ENCODE measurements at places on chromosomes 2 and 18.

GRCh38 chr18:47748847-47749599 lies 181.4 kb downstream of the SMAD2 start:
- DNase-seq: peak; percentile 76

GRCh38 chr2:59082657-59083056 lies 841.5 kb upstream of the FANCL start:
- no peak for DNase-seq

DNA sequence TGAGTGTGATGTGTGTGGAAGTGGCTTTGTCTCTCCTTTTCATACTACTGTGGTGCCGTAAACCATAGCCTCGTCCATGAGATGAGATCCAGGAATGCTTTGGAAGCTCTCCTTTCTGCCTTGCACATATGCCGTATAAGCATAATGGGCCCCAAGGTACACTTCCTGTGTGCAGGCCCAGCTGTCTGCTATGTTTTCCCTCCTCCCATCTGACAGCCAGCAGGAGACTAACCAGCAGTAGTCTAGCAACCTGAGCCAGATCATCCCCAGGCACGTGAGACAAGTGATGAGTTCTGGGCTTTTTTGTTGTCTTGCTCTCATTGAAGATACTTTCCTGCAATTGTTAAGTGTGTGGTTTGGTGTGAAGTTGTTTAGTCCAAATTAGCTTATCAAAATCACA lies 555.5 kb upstream of the LRRTM4 start:
- no peak for DNase-seq

GRCh38 chr18:25982961-25983360 lies 107.5 kb downstream of the SS18 start:
- no peak for DNase-seq

- DNase-seq: peak; percentile 56
These were observed 479.7 kb downstream of the PARD3B start for GRCh38 chr2:205024822-205025518.

GRCh38 chr18:37577051-37577611 lies 11.5 kb upstream of the CELF4 start:
- no peak for DNase-seq

DNA sequence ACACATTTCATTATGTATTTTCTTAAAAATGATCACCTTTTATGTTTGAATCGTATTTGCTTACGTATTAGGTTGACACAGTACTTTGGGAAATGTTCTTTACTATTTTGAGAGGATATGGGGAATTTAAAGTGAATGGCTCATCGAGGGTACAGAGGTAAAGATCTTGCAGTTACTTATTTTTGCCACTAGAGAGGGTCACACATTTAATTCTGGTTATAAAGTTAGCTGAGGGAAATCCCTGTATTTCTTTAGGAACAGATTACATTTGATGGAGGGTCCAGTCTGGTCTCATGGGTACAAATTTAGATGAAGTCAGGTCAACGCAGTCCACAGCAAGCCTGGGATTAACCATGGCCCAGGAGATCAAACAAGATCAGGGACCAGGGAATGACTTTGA lies 24.5 kb downstream of the DYNC2LI1 start:
- DNase-seq: no peak

GRCh38 chr2:157662401-157662800 lies 33.7 kb upstream of the ACVR1C start:
- no peak for DNase-seq

DNA sequence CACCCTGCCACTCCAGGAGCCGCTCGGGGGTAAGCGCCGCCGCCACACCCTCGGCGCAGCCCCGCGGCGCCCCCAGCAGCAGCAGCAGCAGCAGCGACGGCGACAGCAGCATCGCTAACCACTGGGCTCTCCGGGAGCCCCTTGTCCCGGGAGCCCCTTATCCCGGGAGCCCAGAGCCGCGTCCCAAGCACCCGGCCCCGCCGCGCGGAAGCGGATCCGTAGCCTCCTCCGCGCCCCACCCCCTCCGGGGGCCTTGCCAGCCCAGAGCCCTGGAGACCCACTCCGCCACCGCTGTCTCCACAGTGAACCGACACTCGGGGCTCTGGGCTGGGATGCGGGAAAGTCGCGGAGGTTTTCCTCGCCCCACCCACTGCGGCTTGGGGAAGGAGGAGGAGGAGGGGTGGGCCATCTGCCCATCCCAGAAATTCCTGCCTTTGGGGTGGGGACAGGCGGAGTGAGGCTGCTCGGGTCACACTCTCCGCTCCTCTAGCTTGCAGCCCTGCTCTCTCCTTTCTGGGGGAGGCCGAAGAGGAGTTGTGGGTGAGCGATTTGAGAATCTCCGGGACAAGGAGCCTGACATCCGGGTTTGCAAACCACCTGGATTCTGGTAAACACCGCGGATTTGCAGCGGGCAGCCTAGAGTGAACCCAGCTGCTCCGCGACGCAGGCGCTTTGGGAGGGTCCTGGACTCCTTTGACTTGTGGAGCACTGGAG lies at the start of gene PLA2R1:
PLA2R1 (minus strand) TSS at position 324 of the 714 bp plus-strand sequence; CDS start at position 112, 212 bp downstream.
- no peak for DNase-seq

- peak; percentile 55 for DNase-seq
These were observed 139.7 kb downstream of the HRH4 start for GRCh38 chr18:24600076-24600654.

DNA sequence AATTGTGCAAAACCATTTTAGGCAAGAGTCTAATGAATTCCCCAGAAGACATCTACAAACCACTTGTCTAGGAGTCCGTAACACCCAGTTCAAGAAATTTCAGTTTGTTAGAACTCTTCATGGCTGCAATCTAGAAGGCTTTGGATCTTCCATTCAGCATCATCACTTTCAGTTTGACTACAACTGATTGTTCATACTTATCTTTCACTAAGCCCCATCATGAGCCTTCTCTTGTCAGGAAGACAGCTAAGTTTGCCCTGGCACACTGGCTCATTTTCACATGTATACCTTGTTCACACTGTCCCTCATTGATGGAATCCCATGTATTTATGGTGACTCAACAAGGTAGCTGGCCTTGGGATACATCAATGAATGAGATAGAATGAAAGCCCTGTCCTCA lies 898.4 kb upstream of the CELF4 start:
- DNase-seq: no peak

- DNase-seq: no peak
These were observed 85.3 kb upstream of the ITGA6 start for GRCh38 chr2:172342078-172342477.

GRCh38 chr18:54975598-54975997 lies 16.3 kb upstream of the CCDC68 start:
- no peak for DNase-seq

- DNase-seq: no peak
These were observed 103.3 kb downstream of the PLA2R1 start for GRCh38 chr2:159959136-159959535.

- no peak for DNase-seq
These were observed 93.3 kb upstream of the ALKAL2 start for GRCh38 chr2:381181-381580.

DNA sequence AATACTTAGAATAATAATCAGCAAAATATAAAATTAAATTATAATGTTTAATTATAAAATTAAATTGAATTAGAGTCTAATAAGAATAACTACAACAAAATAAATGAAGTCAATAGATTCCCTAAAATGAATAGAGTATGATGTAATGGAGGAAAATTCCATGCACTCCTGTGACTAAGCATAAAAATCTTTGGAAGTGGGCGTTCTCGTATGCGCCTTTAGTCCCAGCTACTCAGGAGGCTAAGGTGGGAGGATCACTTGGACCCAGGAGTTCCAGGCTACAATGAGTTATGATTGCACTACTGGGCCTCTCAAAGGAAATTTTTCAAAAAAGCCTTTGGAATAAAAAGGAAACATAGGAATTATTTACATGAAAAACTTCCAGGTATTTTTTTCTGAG lies 955.4 kb upstream of the POU3F3 start:
- no peak for DNase-seq

DNA sequence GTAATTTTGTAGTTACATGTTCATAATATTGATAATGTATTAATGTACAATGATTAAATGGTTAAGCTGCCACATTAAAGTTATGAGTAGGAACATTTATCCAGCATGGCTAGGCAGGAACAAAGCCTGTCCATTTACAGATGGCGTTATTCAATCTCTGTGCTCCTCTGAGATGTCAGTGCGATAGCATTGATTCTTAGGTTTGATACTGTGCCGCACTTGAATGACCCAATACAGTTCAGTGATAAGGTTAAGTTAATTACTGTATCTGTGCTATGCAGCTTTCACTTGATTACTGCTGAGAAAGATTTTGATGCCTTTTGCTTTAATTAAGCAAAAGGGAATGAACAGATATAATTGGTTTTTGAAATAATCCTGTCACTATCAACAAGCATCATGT lies 111.8 kb downstream of the ZNF407 start:
- no peak for DNase-seq

DNA sequence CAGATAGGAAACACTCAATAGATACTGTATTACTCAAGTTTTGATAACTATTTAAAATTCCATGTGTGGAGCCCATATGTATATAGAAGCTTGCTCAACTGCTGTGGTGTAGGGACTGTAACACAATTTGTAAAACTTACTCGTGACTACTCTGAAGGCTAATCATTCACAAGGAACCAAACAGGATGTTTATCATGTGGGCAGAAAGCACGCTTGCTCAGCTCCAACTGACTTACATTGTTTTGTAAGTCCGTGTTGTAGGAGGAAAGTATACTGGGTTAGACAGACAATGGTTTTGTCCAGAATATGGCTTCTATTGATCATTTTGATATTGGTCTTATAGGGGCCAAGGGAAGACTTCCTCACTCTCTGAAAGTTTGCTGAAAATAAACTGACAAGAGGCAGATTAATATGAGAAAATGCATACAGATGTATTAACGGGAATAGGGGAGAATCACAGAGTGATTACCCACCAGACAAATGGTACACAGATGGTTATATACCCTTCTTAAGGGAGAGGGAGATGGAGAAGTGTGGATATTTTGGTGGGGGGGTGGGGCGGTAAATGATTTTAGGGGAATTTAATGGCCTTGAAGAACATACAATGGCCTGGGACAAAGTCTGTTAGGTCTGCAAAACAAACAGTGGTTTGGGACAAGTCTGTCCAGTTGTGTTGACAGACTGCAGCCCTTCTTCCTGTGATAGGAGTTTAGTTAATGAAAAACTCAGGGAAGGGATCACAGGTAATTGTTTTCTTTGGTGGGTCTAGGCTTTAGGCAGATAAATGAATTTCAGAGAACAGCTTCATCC lies 259.3 kb upstream of the SP5 start:
- no peak for DNase-seq

GRCh38 chr2:22454826-22455485 lies 930.0 kb upstream of the KLHL29 start:
- no peak for DNase-seq

DNA sequence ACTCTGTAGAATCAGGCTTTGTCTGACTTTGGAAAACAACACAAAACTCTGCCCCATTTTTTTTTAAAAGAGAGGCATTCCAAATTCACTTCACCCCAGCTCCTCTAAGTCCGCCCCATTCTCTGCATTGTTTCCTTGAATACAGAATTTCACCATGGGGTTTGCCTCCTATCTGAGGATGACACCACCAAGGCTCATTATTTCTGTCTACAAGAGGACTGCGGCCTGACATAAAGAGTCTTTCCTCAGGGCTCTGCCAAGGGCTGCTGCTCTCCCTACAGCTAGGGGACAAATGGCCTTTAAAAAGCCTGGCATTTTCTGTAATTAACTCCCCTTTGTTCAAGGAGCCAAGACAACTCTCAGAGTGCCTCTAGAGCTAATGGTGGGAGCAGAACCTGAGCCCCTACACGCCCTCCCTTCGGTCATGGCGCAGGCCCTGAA lies 4.6 kb downstream of the CHST10 start:
- no peak for DNase-seq

DNA sequence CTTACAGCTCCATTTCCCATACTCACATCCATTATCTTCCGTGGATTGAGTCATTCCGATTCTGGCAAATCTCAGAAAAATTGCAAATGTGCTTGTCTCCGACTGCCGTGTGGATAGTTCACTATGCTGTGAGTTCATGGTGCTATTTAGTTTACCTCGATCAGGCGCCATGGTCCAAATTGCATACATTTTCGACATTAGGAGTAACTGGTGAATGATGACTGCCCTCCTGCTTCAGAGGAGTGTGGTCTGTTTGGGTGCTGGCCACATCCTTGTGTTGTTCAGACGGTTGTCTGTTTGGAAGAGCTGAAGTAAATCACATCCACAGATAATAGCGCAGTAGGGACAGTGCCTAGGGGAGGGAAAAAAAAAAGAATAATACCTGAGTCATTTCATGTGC lies 439.5 kb downstream of the ZNF516 start:
- no peak for DNase-seq

DNA sequence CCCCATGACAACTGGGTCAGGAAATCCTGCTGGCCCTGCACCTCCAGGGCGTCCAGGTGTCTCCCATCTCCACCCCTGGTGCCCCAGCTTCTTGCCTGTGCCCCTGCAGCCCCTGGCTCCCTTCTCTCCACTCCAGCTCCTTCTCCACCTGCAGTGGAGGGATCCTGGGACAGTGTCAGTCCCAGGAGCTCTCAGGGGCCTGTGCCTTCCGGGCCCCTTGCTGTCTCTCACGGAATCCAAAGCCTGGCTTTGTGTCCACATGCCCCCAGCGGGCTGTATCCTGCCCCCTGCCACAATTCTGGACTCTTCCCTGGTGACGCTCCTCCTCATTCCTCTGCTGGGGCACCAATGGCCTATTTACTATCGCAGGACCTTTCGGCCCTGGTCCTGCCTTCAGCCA lies 58.2 kb downstream of the MYT1L start:
- no peak for DNase-seq

- DNase-seq: no peak
These were observed 94.3 kb downstream of the NFATC1 start for GRCh38 chr18:79489899-79490625.

DNA sequence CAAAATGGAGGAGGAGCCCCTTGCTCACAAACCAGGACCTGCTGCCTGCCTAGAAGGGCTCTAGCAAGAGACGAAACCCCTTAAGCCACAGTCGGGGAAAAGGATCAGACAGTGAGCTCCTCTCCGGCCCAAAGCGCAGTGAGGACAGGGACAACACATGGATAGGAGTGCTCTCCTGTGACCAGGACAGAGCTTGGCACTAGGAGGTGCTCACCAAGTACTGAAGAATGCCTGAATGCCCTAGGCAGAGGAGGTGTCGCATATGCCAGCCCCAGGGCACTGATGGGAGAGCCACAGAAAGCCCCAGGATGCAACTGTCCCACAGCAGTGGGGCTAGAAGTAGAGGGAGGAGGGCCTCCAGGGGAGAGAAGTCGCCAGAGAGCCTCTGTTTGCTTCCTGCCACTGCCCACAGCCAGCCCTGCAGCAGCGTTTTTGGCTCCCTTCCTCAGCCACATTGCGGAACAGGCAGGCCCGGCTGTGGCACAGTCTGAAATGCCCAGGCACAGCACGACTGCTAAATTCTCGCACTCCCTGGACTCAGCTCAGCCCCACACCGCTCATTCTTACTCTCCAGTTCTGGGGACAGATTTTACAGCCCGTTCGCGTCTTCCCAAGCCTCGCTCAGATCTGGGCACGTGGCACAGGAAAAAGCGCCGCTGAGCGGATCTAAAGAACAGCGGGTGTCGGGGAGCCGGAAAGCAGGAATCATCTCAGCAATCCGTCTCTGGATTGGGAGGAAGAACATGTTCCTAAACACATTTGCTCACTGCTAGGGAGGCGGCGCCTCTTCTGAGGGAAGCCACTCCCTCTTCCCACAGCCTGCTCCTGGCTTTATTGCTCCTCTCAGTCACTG lies 98.7 kb upstream of the POU3F3 start:
- DNase-seq: peak; percentile 72

- no peak for DNase-seq
These were observed 328.8 kb upstream of the GCFC2 start for GRCh38 chr2:76039505-76039904.

GRCh38 chr18:60984510-60984909 lies 348.7 kb upstream of the CDH20 start:
- DNase-seq: no peak

GRCh38 chr2:28678944-28679343 lies 72.7 kb upstream of the PPP1CB start:
- no peak for DNase-seq

- no peak for DNase-seq
These were observed 789.4 kb downstream of the LRP1B start for GRCh38 chr2:141341444-141341843.
